T-helper 17 cell (primary cell): ENCODE measurements at places on chromosomes 12 and 14.

DNA sequence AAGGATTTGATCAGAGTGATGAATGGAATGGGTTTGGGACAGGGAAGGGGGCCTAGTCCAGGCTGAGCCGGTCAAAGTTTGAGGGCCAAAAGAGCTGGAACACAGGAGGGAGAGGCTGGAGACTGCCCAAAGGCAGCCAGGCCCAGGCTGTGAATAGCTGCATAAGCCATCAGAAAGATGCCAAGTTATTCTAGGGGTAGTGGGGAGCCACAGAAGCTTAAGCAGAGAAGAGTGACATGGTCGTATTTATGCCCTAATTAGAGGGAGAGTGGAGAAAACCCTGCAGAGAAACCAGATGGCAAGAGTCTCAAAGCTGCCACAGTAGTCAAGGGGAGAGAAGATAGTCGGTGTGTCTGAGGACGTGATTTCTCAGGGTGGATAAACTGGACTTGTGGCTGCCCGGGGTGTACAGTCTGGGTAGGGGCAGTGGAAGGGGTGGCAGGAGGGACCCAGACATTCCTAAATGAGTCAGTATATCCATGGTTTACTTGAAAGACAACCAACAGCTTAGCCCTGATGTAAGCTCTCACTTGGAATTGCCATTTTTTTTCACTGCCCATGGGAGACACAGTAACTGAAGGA is 99.2 kb downstream of the PRICKLE1 start:
- no peak for DNase-seq

- DNase-seq: no peak
Measured at GRCh38 chr14:23145794-23146350, 26.8 kb upstream of the CEBPE start.

- no peak for DNase-seq
Measured at GRCh38 chr14:86505808-86506207, 975.9 kb downstream of the FLRT2 start.

GRCh38 chr12:97597031-97597751 is 134.6 kb downstream of the RMST start:
- DNase-seq: no peak

DNA sequence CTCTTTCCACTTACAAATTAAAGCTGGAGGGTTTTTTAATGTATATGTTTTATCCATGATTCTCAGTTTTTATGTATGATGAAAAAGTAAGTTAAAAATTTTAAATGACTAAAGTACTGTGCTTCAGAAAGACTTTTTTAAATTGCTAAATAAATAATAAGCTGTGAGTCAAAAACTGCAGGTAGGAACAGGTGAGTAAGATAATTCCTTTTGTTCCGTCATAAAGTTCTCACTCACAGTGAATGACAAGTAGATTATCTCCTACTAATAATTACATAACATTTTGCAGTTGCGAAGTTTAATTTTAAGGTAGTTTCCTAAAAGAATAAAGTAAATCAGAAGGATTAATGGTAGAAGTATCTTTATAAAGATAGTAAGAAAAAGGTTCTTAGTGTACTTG is 78.0 kb downstream of the PRKCH start:
- DNase-seq: no peak

DNA sequence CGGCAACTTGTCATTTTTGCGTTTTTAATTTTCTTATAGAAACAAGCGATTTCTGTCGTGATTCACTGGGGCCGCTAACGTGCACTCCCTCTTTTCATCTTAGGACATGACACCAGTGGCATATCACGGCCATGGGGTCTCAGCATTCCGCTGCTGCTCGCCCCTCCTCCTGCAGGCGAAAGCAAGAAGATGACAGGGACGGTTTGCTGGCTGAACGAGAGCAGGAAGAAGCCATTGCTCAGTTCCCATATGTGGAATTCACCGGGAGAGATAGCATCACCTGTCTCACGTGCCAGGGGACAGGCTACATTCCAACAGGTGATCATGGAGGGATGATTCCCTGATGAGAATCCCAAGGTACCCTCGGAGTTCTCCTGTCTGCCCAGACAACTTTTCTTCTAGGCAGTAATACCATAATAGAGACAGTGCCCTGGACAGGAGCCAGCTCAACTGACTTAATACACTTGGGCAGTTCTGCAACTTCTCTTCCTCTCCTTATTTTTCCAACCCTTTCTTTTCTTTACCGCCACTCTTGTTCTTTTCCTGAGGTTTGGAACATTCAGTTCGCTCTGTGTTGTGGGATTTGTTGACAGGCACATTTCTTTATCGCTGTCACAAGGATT is 821 bp downstream of the TMEM106C start:
- DNase-seq: no peak

DNA sequence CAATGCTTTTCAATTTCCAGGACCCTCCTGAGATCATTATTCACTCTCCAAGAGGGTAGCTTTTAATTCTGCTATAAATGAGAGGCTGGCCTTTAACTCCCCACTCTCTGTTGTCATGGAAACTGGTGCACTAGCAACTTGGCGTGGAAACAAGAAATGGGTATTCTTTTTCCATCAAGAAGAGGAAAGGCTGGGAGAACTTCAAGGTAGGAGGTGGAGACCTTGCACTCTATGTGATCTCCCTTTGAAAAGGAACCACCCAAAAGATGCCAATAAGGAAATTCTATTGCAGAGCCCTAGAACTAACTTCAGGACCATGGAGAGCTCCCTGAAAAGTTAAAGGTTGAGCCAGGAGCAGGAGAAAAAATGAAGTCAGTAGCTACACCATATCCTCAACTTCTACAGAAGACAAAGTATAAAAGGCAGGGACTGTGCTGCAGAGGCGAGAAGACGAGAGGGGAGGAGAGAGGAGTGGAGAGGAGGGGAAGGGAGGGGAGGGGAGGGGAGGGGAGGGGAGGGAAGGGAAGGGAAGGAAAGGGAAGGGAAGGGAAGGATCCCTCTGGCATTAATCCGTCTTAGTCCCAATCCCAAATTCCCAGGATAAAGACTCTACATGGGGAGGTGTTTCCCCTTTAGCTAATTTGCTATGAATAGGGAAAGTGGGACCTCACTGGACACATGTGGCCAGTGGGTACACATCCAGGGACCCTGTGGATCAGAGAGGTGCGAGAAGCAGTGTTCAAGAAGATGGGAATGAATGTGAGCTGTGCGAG is 46.7 kb upstream of the FICD start:
- DNase-seq: no peak

- no peak for DNase-seq
Measured at GRCh38 chr14:68564826-68565759, 227.8 kb downstream of the ZFP36L1 start.

DNA sequence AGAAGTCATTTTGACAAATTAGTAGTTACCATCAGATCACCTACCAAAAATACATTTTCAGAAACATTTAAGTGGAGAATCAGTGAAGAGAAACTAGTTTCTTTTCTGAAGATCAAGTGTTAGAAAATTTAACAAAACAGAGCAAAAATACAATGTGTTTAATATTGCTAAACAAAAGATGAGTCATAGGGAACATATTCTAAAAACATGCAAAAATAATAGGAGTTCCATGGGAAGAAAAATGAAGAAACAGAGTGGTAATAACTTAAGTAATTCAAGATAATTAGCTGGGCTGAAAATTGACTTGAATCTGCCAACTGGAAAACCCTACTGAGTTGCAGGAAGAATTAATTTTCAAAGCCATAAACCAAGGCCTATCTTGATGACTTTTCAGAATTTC is 111.5 kb upstream of the KITLG start:
- DNase-seq: no peak

DNA sequence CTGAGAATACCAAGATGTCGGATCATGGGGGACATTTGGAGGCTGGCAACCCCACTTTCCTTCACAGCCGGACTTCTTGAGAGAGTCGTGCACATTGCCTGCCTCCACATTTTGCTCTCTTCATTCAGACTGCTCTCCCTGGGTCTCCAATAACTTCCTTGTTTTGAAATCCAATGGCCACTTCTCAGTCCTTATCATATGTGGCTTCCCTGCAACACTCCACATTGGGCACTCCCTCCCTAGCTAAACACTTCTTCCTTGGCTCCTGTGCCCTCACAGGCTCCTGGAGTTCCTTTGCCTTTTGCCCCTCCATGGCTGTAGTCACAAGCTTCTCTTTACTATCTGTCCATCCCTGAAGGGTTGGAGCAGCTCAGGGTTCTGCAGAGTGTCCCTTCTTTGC is 30.1 kb downstream of the NPC2 start:
- no peak for DNase-seq

DNA sequence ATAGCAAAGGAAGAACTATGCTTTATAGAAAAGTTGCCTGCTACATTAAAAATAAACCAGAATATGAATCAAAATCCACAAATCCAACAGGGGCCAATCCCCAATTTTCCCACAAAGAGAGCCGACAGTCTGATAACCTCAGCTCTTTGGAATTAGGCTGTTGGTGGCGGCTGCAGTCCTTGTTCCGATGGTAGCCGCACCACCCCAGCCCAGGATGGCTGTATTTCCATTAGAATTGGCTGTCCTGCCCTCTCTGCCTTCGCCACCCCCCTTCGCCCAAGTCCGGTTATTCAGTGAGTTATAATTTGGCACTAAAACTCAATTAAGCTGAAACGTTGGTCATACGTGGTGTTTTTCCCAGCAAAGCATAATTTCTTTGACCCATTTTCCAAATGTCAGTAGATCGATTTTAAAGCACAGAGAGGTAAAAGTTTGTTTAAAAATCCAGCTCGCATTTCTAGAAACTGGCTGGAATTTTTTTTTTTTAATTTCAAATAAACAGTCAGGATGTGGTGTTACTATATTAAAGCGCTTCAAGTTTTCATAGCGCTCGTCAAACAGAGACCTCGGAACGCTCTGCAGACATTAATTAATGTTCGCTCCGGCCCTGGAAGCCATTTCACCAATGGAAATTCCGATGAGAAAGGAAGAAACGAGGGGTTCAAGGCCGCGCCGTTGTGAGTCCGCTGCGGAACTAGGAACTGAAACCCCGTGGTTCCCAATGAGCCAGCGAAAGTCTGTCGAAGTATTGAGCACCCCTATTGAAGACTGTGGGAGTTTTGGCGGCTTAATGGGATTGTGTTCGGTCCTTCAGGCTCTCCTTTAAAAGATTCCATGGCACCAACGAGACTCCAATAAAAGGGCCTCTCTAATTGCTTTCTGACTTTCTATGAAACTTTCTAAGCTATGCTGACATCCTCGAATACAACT is 104.8 kb upstream of the DIO3 start:
- no peak for DNase-seq

DNA sequence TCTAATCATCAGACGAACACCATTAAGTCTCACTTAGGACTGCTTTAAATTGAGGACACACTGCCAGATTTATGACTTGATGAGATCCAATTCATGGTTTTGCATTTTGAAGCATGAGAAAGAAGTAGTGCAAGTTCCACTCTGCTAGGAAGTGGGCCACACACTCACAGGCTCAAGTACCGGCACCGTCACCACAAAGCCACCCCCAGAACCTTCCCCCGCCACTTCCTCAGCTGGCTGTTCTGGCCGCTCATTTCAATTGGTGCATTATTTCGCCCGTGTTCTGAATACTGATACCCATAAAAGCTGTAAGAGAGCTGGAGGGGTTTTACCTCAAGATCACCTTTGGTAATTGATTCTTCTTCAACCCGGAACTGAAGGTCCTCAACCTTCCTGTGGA is 70.1 kb downstream of the CLIP1 start:
- DNase-seq: no peak

DNA sequence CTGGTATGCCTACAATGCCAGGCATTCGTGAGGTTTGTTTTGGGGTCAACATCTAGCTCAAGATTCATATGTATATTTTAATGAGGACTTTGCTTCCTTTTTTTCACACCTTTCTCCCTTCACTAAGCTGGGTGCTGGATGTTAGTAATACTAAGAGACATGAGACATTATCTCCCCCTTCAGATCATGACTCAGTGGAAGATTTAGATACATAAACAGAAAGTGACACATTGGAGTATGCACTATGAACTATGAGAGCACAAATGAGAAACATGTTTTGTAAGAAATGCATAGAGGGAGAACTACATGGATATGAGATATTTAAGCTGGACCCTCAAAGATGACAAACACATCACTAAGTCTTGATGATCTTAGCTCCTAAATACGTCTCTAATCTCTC is 286.3 kb downstream of the RPAP3 start:
- no peak for DNase-seq

DNA sequence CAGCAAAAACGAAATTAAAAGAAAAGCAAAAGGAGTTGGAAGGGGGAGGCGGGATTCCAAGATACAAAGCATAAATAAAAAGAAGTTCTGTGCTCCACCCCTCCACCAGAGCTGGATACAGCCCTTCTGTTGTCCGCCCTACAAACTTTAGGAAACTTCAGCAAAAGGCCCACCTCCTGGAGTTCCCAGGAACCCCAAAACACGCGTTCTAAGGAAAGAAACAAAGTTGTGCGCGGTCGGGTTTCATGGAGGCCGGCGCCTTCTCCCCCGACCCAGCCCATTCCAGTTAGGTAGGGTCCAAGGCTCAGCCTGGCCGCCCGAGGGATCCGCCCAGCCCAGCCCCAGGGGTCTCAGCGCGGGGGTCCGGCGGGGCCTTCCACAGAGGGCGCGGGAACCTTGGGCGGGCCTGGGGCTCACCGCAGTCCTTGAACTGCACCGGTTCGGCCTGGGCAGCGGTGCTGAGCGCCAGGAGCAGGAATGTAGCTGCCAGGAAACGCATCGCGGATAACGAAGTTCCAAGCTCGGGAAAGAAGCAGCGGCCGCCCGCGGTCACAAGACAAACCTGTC is at the start of gene NPC2:
Gene NPC2 (minus strand): TSS at position 530 of the 567 bp plus-strand sequence. CDS start 31 bp downstream, at position 499.
- DNase-seq: no peak

GRCh38 chr12:77070800-77071449 is 5.6 kb upstream of the E2F7 start:
- DNase-seq: no peak

DNA sequence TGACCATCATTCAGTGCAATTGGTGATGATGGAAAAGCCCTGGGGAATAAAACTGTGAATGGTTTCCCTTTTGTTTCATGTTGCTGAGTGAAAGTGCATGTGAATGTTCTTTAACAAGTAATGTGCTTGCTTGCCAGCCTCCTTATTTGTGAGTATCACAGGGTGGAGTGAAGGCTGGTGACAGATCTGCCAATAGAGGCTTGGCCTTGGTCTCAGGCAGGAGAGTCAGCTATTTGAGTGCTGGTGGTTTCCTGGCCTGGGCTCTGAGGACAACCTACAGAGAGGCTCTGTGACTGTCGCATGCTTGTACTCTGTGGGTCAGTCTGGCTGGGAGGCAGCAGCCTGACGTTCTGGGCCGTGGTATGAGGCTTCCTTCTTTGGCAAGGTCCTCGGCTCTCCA is 20.7 kb downstream of the KRT85 start:
- DNase-seq: no peak

DNA sequence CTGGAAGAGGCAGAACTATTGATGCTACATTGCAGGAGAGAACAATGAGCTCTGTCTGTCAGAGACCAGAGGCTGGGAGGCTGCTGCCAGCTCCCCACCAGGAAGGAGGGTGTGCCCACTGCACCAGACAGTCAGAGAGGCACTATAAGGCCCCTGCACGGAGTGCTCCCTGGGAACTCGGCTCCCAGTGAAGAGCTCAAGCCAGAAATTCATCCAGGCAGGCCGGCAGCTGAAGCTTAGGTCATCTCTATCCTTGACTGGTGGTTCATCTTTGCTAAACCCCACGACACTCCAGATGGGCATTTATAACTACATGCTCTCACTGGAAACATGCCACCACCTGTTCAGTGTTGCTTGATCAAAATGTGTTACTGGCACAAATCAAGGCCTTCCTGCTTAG is 65.1 kb upstream of the GPATCH2L start:
- DNase-seq: no peak
